Tibial artery (tissue), 4 donors: ENCODE measurements at places on chromosomes 6 and 20.

GRCh38 chr6:50816947-50817645, 1.6 kb upstream of the TFAP2B start:
- H3K27ac ChIP-seq, result no peak overlapping the region
- DNase-seq, result no peak
- H3K4me3 ChIP-seq, result no peak overlapping the region

GRCh38 chr6:136404007-136404406, 114.4 kb upstream of the BCLAF1 start:
- no peaks in the 10 kb centered on the region for H3K36me3 ChIP-seq
- H3K27me3 ChIP-seq, result no peaks in the 10 kb centered on the region
- DNase-seq, result no peak
- no peak overlapping the region for H3K27ac ChIP-seq
- no peak overlapping the region for H3K4me3 ChIP-seq

- no peaks in the 10 kb centered on the region for H3K36me3 ChIP-seq
- no peaks in the 10 kb centered on the region for H3K4me1 ChIP-seq
- no peaks in the 10 kb centered on the region for H3K27me3 ChIP-seq
Measured at GRCh38 chr20:52760791-52761190, 211.4 kb upstream of the TSHZ2 start.

DNA sequence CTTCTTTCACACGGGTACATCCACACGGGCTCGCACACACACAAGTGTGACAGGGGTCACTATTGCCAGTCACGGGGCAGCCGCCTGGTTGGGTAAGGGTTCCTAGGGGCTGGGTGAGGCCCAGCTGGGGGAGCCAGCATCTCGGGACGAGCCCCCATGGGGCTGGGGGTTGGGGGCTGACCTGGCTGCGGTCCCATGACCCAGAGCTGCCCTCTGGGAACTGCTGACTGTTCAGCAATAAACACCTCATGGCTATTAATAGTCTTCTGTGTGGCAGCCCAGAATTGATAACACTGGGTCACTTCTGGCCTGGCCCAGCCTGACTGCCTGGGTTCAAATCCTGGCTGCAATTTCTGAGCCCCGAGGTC, 23.8 kb downstream of the VEGFA start:
- H3K27me3 ChIP-seq, result no peaks in the 10 kb centered on the region
- no peak overlapping the region for H3K4me3 ChIP-seq
- peaks cover under 1% of the 10 kb centered on the region for H3K4me1 ChIP-seq
- no peaks in the 10 kb centered on the region for H3K36me3 ChIP-seq
- H3K27ac ChIP-seq, result no peak overlapping the region

GRCh38 chr6:30768634-30769087, 24.3 kb upstream of the IER3 start:
- no peak overlapping the region for H3K4me3 ChIP-seq
- peak overlapping the region; percentile 14 for H3K27ac ChIP-seq
- H3K4me1 ChIP-seq, result peaks cover 14% of the 10 kb centered on the region
- DNase-seq, result no peak

DNA sequence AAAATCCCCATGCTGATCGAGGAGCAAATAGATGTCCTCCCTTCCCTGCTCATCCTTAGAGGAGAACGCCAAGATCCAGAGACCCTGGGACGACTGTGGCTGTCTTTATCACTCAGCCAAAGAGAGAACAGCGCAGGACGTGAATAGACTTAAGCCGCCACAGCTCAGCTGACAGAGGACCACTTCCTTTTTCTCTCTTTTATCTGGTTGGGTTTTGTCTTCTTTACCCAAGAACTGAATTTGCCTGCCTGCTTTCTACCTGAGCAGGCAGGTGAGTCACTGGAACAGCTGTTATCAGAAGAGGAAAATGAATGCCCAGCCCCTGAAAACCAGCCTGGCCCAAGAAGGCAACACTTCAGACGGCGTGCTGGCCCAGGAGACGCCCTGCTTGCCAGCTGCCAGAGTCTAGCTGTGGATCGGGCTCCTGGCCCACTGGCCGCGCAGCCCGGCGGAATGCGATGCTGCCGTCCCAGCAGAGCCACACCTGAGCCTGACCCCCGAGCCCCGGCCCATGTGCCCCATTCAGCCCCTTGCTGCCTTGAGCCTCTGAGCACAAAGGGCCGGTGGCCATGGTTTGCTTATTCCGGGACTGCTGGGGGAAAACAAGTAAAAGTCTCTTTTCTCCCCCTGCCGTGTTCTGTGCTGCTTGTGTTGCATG, 82.1 kb downstream of the TCP11 start:
- no peaks in the 10 kb centered on the region for H3K4me1 ChIP-seq
- no peak for DNase-seq
- peaks cover 90% of the 10 kb centered on the region for H3K36me3 ChIP-seq
